ENCODE measurements at places on chromosomes 6 and 20.
A peak's percentile ranks its signal among the peaks of the same experiment; 100 is the strongest.

DNA sequence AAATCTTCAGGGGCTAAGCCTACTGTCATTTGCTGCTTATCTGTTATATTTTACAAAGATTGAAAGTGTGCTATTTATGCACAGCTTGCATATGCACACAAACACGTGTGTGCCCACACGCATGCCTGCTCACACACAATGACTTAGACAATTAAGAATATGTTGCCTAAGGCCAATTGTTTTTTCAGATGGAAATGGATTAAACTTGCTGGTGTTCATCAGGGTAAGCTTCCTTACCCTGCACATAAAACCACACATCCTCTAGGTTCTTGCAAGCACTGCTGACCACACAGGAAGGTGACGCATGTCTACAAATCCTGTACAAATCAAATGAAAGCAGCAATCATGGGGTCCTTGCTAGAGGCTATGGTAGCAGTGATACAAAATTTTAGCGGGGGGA, 58.4 kb downstream of the GJA10 start:
- H3K27me3 ChIP-seq = no peaks in the 10 kb centered on the region
- no peak overlapping the region for H3K4me3 ChIP-seq
- peak overlapping the region; percentile 73 for H3K27ac ChIP-seq
- peaks cover 32% of the 10 kb centered on the region for H3K4me1 ChIP-seq
- peak; percentile 84 for DNase-seq
- H3K36me3 ChIP-seq = peaks cover 10% of the 10 kb centered on the region

DNA sequence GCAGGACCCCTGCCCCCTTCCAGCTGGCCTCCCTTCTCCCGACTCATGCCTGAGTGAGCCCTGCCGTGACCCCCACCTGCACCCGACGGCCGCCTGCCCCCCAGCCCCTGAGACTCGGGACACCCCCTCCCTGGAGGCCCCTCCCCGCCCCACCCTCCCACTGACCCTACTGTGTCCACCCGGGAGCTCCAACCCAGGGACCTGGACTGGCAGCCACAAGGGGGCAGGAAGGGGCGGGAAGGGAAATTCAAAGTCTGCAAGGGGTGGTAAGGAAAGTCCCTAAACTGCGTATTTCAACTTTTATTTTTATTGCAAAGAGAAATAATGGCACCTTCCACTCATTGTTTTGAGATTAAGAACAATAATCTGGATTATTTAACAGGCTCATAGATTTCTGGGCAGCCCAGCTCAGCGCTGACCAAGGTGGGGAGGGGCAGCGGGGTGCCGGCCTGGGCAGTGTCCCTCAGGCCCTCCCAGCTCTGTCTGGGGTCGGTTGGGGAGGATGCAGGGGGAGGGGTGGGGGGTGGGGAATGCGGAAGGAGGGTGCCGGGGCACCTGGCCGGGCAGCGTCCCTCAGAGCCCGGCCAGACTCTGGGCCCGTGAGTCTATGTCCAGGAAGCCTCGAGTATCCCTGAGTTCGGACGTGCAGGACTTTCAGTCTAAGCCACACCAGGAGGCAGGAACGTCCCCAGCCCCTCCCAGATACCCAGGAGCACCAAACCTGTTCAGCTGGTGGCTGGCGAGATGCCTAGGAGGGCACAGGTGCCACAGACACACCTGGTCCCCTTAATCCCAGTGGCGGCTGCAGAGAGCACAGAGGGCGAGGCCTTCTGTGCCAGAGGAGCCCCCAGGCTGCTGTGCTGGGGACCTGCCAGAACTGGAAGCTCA, 1.3 kb upstream of the PTK6 start:
- no peak for DNase-seq
- H3K4me1 ChIP-seq = peaks cover 21% of the 10 kb centered on the region
- H3K27me3 ChIP-seq = no peaks in the 10 kb centered on the region
- H3K36me3 ChIP-seq = no peaks in the 10 kb centered on the region
- H3K27ac ChIP-seq = peak overlapping the region; percentile 71

- H3K27ac ChIP-seq = peak overlapping the region; percentile 86
- H3K4me3 ChIP-seq = peak overlapping the region; percentile 61
- no peak for DNase-seq
- H3K27me3 ChIP-seq = no peaks in the 10 kb centered on the region
- peaks cover 54% of the 10 kb centered on the region for H3K4me1 ChIP-seq
Observed at GRCh38 chr20:32359633-32360332, 1.7 kb downstream of the ASXL1 start.

DNA sequence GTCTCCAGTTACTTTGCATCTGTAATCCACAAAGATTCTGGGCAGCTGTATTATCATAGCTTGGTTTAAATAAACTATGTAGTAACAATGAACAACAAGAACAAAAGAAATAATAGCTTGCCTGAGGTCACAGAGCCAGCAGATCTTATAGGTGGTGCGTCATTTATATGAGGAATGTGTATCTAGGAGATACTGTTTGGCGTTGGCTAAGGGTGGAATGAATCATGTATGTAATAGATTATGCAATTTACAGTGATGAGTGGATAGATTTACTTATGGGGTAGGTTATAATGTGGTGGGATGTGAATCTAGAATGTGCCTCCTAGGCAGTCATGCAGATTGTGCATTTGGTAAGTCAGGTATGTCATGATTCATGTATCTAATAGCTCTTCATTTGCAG, 42.8 kb downstream of the HNF4A start:
- peaks cover 39% of the 10 kb centered on the region for H3K27me3 ChIP-seq
- H3K4me3 ChIP-seq = no peak overlapping the region
- H3K27ac ChIP-seq = no peak overlapping the region
- no peaks in the 10 kb centered on the region for H3K4me1 ChIP-seq
- H3K36me3 ChIP-seq = no peaks in the 10 kb centered on the region

DNA sequence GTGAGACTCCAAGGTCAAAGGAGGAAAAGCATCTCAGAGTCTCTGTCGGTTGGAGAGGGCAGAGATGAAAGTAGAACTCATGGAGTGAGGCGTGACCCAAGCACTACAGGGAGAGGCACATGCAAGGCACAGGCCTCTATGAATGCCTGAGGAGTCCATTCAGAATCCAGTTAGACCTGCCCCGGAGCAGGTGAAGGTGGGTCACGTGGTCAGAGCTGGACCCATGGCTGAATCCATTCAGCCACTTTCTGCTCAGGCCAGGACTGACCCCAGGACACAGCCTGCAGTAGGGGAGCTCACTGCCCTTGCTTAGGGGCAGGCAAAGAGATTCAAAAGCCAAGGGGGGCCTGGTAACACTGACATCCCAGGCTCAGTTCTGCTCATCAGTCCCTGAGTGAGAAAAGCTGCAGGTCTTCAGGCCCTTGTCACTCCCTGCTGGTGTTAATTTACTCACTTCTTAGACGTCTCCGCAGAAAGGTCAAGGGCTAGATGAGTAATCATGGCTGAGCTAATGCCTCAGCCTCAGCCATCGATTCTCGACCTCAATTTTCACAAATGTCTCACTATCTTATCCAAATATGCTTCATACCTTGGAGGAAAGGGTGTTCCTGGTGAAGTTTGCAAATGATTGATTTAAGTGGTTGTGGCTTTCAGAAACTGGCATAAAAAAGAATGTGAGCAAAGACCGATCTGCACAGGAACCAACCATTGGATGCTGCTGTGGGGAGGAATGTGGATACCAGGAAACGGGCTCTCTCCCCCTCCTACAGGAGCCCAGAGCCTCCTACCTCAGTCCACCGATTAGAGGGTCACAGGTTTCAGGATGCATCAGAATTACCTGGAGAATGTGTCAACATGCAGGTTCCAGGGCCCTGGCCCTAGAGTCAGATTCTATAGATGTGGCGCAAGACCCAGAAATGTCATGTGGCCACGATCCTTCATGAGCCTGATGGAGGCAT, 584.4 kb downstream of the PTPRT start:
- H3K4me3 ChIP-seq = no peak overlapping the region
- no peaks in the 10 kb centered on the region for H3K4me1 ChIP-seq
- H3K27me3 ChIP-seq = no peaks in the 10 kb centered on the region
- no peak overlapping the region for H3K27ac ChIP-seq

DNA sequence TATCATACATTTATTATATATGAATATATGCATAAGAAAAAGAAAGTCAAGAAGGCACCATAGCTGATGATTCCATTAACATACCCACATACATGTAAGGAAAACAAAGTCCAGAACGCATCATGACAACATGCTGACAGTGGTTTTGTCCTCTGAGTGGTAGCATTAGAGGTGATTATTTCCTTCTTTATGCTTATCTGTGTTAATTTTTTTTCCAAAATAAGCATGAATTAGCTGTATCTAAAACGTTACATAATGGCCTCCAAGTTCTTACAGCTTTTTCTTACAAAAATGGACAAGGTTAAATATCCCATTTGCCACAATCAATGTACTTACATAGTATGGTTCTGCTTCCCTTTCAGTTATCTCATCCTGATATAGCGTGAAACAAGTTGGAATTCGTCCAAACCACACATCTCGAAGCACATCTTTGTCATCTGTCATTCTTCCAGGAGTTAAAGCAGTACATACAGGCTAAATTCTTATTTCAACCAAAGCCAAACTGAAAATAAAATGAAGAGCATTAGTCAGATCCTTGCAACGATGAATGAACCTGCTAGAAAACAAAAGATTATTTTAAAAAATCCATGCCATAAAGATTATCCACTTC, 9.7 kb downstream of the ATG5 start:
- peaks cover 45% of the 10 kb centered on the region for H3K36me3 ChIP-seq
- no peaks in the 10 kb centered on the region for H3K27me3 ChIP-seq
- no peak for DNase-seq
- H3K4me3 ChIP-seq = no peak overlapping the region

DNA sequence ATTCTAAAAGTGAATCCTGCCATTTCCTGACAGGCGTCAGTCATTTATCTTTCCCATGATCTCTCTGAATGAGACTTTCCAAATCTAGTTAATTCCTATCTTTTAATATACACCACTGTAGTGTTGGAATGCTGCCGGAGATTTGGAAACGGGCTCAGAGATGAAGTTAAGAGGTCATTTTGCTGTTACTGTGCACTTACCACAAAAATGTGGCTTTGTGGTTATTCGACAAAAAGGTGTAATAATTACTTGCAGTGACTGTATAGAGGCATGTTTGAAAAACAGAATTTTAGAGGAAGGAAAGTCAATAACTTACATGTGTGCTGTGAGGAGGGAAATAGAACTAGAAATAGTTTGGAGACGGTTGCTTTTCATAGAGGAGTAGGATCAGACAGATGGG, 460.2 kb upstream of the BTBD3 start:
- no peaks in the 10 kb centered on the region for H3K36me3 ChIP-seq
- H3K27ac ChIP-seq = no peak overlapping the region
- no peaks in the 10 kb centered on the region for H3K27me3 ChIP-seq
- no peak overlapping the region for H3K4me3 ChIP-seq
- DNase-seq = no peak

GRCh38 chr6:147651249-147652063, 143.0 kb downstream of the SAMD5 start:
- no peaks in the 10 kb centered on the region for H3K36me3 ChIP-seq
- no peak overlapping the region for H3K4me3 ChIP-seq
- H3K4me1 ChIP-seq = no peaks in the 10 kb centered on the region
- DNase-seq = no peak
- no peak overlapping the region for H3K27ac ChIP-seq
- no peaks in the 10 kb centered on the region for H3K27me3 ChIP-seq

DNA sequence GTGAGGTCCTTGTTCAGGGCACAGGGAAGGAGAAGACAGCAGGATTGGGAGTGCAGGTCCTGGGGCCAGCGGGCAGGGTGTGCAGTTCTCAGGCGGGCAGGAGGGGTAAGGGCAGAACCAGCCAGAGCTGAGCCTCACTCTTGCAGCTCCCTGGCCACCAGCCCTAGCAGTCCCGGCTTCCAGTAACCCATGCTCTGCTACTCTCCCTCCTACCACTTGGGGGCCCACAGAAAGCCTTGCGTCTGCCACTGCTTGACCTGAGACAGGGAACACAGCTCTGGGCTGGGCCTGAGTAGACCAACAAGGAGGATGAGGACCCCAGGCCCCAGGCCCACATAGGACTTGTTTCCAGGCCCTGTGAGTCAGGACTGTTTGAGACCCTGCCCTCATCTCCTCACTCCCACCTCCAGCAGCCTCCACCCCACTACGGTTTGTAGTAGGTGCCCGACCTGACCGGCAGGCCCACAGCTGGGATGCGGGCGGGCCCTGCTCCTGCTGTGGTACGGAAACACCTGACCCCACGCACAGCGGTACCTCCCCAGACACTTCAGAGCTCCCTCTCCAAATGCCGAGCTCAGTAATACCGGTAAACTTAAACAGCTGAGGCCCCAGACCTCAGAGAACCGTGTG, 39.2 kb downstream of the KCNK5 start:
- no peaks in the 10 kb centered on the region for H3K4me1 ChIP-seq
- no peak overlapping the region for H3K4me3 ChIP-seq
- no peaks in the 10 kb centered on the region for H3K27me3 ChIP-seq
- peak; percentile 15 for DNase-seq

DNA sequence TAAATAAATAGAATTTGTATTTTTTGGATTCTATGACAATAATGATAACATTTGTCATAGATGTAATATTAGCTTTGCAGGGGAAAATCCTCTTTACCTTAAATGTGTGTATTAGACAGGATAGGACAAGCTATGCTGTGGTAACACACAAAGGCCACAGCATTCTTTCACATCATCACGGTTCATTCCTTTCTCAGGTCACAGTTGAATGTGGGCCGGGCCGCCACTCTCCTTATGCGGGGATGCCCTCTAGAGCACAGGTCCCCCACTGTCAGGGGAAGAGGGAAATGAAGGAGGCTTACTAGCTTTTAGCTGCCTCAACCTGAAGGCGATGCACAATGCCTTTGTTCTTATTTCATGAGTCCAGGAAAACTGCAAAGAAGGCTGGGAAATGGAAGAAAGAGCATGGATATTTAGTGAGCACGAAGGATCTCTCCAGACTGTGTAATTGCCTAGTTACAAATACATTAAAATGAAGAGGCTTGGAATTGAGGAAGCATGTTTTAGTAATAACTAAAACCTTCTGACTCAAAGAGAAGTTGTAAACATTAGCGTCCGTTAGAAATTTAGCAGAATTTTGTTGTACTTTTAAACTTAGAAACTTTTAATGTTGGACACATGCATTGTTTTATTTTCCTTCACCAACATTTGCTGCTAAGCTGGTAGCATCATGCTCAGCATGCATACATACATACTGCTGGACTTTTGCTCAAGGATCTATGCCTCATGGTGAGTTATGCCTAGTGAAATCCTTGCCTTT, 248.9 kb upstream of the FOXQ1 start:
- H3K4me3 ChIP-seq = no peak overlapping the region
- H3K4me1 ChIP-seq = no peaks in the 10 kb centered on the region
- no peaks in the 10 kb centered on the region for H3K36me3 ChIP-seq
- no peak for DNase-seq
- no peak overlapping the region for H3K27ac ChIP-seq
- peaks cover 13% of the 10 kb centered on the region for H3K27me3 ChIP-seq

GRCh38 chr6:44733868-44734267, 346.4 kb downstream of the CDC5L start:
- no peak overlapping the region for H3K4me3 ChIP-seq
- no peak for DNase-seq
- H3K27ac ChIP-seq = no peak overlapping the region
- H3K36me3 ChIP-seq = no peaks in the 10 kb centered on the region
- no peaks in the 10 kb centered on the region for H3K27me3 ChIP-seq
- 0 out of 2 replicates have a peak, but pooled peaks cover 3% of the 10 kb centered on the region for H3K4me1 ChIP-seq

DNA sequence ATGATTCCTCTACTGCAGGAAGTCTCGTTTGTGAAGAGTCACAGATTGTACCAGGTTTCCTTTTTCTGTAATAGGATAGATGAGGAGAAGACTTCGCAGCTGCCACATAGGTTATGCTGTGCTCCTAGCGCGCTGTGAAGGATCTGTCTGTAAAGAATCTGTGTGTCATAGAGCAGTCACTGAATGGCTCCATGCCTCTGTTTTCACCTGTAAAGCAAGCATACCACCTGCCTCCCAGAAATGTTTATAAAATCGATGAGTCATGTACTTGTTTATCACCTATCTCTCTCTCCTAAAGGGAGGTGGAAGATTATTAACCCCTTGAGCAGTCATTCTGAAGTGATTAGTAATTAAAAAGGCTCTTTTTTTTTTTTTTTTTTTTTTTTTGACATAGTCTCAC, 86.6 kb downstream of the TFAP2B start:
- H3K4me1 ChIP-seq = no peaks in the 10 kb centered on the region
- H3K4me3 ChIP-seq = no peak overlapping the region
- H3K27me3 ChIP-seq = no peaks in the 10 kb centered on the region
- H3K27ac ChIP-seq = no peak overlapping the region

Measured in DND-41 (cell line).